SHP77 (cell line): ENCODE measurements at places on chromosomes 6 and 20.

- no peak for DNase-seq
Measured at GRCh38 chr20:37735541-37735940, 41.7 kb downstream of the CTNNBL1 start.

GRCh38 chr6:152117156-152118133 lies 310.0 kb downstream of the ESR1 start:
- no peak for DNase-seq

GRCh38 chr20:3156811-3157619 lies 2.6 kb downstream of the FASTKD5 start:
- DNase-seq, result no peak

- no peak for DNase-seq
Measured at GRCh38 chr20:52405417-52405816, 213.8 kb upstream of the ZFP64 start.

GRCh38 chr6:116461932-116462885 lies 1.0 kb downstream of the CALHM6 start:
- DNase-seq, result no peak

GRCh38 chr20:14826543-14827313 lies 489.3 kb upstream of the FLRT3 start:
- no peak for DNase-seq

- DNase-seq, result no peak
Measured at GRCh38 chr6:25302677-25303128, 23.5 kb downstream of the CARMIL1 start.

- DNase-seq, result no peak
Measured at GRCh38 chr6:108068618-108069017, 5.9 kb downstream of the OSTM1 start.

GRCh38 chr20:36454698-36455427 lies 86.5 kb upstream of the MYL9 start:
- no peak for DNase-seq

DNA sequence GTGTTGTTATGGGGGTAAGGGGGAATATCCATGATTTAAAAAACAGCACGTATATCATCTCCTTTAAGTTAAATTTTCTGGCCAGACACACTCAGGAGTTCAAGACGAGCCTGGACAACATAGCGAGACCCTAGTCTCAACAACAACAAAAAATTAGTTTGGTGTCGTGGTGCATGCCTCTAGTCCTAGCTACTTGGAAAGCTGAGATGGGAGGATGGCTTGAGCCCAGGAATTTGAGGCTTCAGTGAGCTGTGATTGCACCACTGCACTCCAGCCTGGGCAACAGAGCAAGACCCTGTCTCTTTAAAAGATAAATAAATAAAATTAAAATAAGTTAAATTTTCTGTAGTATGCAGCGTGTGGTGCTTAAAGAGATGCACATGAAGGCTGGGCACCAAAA lies 31.5 kb upstream of the SRSF6 start:
- DNase-seq, result no peak

- no peak for DNase-seq
Measured at GRCh38 chr6:38955861-38956260, 92.7 kb upstream of the GLP1R start.

GRCh38 chr6:53464927-53465460 lies 79.9 kb downstream of the GCLC start:
- DNase-seq, result no peak

- no peak for DNase-seq
Measured at GRCh38 chr6:131117878-131118277, 17.4 kb upstream of the AKAP7 start.

- no peak for DNase-seq
Measured at GRCh38 chr20:61543931-61544745, 292.1 kb downstream of the CDH4 start.

- DNase-seq, result no peak
Measured at GRCh38 chr20:23305098-23305497, 45.5 kb upstream of the NXT1 start.

- no peak for DNase-seq
Measured at GRCh38 chr6:12602342-12602741, 114.2 kb upstream of the PHACTR1 start.

GRCh38 chr6:3490625-3490980 lies 33.8 kb upstream of the SLC22A23 start:
- no peak for DNase-seq

DNA sequence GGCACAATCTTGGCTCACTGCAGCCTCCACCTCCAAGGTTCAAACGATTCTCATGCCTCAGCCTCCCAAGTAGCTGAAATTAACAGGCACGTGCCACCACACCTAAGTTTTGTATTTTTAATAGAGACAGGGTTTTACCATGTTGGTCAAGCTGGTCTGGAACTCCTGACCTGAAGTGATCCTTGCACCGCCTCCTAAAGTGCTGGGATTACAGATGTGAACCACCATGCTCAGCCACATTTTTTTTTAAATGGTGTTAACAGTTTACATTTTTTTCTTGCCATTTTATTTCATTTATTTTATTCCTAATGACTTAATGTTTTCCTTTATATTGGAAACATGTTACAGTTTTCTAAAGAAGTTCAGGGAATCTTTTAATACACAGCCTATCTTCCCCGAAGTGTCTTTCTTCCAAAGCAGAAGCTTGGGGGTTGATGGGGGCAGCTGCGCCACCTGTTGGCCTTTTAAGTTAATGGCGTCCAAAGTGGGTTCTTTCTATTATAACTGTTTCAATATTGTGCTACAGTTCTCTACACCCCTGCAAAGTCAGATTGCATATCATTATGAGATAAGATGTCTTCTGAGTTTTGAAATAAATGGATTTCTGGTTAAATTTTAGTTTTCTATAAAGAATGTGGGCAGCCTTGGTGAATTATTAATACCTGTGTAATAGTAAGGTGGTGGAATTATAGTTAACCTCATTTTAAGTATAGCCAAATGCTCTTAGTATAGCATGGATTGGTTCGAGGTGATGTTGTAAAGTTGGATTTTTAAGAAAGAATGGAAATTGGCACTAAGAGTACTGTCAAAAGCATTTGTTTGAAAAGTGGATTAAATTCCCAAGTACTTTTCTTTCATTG lies 42.0 kb upstream of the PLCG1 start:
- peak; percentile 25 for DNase-seq

DNA sequence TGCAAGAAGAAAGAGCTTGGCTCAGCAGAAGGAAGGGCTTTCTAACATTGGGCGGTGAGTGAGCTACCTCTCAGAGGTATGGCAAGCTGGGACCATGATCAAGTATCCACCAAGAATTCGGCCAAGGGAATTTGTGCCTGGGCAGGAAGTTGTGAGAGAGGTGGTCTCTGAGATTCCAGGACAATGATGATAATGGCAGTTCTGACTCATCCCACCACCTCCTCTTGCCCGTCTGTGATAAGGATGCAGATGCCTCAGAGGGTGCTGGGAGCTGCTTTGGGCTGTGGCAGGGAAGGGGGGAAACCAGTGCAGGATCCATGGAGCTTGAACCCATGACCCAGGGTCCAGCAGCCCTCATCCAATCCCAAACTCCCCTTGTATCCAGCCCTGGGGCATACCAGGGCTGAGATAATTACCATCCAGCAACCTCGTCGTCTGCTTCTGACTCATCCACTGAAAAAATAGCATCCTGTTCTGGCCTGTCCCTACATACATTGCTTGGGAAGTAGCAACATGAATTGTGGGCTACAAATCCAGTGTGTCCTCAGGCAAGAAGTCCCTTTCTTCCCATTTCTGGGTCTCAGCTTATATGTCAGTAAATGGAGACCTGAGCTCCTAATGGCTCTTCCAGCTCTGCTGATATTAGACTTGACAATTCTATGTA lies 5.9 kb downstream of the TGM6 start:
- no peak for DNase-seq

- DNase-seq, result no peak
Measured at GRCh38 chr6:22466665-22467245, 102.6 kb upstream of the HDGFL1 start.

DNA sequence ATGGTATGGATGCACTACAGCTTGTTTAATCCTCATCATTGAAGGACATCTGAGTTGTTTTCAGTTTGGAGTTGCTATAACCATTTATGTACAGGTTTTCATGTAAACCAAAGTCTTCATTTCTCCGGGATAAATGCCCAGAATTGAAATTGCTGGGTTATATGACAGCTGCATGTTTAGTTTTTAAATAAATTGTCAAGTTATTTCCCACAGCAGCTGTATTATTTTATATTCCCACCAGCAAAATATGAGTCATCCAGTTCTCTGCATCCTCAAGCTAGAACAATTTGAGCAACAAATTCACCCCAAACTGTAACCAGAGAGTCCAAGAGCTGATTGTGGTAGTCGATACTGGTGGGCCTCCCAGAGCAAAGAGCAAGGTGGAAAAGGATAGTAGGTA lies 161.0 kb upstream of the PRND start:
- no peak for DNase-seq

DNA sequence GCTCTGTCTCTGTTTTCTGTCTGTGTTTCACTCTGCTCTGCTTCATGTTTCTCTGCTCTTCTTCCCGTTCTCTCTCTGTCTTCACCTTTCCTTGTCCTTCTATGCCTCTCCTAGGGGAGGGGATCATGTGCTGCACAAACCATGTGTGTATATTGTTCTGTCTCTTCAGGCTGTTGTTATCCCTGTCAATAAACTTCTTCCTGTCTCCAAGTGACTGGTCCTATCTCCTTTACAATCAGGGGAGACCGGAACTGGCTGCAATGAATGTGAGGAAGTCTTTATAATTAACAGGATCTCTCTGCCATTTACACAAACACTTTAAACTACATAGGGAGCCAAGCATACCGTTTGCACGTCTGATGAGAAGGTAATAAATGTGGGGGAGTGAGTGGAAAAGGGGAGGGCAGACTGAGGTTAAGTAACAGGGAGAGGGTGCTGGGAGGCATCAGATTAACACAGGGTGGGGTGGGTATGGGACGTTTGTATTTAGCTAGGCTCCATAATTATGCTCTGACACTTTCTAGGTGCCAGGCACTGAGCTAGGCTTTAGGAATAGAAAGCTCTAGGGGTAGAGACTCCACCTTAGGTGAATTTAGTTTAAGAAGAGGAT lies 626.1 kb downstream of the DHX35 start:
- no peak for DNase-seq

DNA sequence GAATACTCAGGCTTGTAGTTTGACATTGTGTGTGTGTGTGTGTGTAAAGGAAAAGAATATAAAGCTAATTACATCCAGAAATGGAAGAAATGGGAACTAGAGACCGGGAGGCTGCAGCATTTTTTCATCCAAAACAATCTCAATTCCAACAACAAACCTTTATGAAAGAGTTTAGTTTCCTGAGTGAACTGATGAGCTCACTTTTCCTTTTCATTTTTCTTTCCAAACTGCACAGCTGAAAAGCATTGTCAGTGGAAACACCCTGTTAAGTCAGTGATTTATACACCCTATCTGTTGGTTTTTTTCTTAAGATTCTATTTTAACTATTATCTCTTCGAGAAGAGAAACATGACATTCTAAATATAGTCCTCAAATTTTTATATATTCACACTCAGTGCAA lies 130.9 kb downstream of the RFPL4B start:
- no peak for DNase-seq

DNA sequence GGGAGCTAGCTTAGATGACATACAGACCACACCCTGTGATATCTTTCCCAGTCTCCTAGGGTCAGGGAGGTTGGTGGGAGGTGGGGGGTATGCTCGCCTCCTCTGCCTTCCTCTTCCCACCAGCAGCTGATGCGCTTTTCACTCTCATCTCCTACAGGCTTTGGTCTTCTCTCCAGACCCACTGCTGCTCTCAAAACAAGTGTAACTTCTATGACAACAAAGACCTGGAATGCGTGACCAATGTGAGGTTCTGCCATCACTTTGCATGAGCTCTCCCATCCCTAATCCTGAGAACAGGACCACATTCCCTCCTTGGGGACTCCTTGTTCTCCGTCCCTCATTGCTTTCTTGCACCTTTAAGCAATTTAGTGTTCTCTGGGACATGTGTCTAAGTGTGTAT lies 2.7 kb downstream of the CTSA start:
- DNase-seq, result no peak

GRCh38 chr6:16279243-16279642 lies 40.9 kb downstream of the GMPR start:
- no peak for DNase-seq

DNA sequence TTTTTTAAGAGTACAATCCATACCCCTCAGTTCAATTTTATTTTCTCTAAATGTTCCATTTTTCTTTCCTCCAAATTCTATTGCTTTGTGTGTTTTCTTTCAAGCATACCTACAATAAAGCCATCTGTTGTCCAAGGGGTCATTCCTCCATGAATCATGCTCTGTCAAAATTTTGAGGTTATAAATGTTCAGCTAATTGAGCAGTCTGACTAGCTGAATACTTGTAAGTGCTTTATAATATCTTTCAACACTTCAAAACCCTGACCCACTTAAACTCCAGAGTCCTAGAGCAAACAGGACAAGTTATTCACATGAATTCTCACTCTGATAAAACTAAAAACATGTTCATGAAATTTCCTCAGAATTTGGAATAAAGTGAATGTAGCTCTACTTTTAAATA lies 33.4 kb upstream of the EYA4 start:
- DNase-seq, result no peak

DNA sequence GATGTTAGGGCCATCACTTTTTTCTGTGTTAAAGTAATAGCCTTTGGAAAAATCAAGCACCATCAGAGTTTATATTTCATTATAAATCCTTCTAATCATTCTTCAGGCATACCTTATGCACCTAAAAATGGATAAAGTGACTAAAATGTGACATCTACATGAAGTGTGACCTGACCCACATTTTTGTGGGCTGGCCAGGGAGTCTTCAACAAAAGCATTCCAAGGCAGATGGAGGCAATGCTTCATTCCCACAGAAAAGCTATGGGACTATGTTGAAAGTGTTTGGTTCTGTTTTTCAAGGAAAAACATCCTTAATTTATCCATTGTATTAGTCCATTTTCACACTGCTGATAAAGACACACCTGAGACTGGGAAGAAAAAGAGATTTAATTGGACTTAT lies 58.8 kb upstream of the LTV1 start:
- no peak for DNase-seq
